ENCODE measurements at places on chromosomes 7 and 10.

GRCh38 chr7:148403466-148403993 lies 187.0 kb upstream of the C7orf33 start:
- DNase-seq = no peak

DNA sequence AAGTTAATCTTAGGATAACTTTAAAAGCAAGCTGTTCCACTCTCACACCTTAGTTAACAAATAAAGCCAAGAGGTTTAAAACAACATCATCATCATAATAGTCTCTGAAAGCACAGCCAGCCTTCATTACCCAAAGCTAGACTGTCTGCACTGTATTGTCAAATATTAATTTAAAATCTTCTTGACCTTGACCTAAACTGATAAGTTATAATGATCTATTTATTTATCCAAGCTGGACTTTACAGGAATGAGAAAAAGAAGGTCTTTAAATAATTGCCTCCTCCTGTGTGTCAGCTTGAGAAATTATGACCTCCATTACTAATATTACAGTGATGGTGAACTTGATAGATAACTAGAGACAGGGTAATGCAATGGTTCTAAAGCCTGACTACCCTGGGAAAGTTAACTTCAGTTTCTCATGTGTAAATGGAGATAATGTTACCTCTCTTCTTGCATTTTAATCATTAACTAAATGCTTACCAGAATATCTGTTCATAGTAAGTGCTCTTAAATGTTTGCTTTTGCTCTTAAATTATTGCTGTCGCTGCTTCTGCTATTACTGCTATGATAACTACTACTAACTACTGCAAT lies 111.0 kb downstream of the KAT6B start:
- DNase-seq = no peak

DNA sequence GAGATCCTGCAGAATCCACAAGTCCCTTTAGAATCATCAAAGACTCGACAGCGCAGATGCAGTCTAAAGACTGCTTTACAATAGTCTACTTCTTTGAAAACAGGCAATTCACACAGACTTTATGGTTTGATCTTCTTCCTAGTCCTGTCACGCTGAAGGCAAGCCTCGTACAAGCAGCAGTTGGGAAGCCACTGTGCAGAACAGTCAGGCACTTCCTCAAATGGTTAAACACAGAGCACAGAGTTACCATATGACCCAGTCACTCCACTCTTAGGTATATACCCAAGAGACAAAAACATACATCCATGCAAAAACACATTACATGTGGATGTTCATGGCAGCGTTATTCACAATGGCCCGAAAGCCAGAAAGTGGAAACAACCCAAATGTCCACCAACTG lies 41.4 kb downstream of the LRRC20 start:
- no peak for DNase-seq

- no peak for DNase-seq
Measured at GRCh38 chr10:15877836-15878576, 17.7 kb upstream of the MINDY3 start.

- no peak for DNase-seq
Measured at GRCh38 chr7:95736635-95737034, 35.7 kb upstream of the DYNC1I1 start.

DNA sequence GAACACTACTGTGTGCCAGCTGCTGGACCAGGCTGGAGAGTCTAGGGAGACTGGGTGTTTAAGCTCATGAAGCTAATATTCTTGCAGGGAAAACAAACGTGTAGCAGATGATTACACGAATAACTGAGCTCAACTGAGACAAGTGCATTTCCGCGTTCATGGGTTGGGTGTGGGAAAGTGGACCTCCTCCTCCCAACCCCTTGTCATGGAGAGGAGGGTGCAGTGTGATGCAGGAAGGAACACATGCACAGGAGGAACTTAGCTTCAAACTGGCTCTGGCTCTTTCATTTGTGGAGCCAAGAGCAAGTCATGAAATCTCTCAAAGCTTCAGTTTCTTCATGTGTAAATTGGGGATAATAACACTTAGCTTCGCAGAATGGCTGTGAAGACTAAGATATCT lies 204.3 kb downstream of the ARHGAP12 start:
- no peak for DNase-seq

DNA sequence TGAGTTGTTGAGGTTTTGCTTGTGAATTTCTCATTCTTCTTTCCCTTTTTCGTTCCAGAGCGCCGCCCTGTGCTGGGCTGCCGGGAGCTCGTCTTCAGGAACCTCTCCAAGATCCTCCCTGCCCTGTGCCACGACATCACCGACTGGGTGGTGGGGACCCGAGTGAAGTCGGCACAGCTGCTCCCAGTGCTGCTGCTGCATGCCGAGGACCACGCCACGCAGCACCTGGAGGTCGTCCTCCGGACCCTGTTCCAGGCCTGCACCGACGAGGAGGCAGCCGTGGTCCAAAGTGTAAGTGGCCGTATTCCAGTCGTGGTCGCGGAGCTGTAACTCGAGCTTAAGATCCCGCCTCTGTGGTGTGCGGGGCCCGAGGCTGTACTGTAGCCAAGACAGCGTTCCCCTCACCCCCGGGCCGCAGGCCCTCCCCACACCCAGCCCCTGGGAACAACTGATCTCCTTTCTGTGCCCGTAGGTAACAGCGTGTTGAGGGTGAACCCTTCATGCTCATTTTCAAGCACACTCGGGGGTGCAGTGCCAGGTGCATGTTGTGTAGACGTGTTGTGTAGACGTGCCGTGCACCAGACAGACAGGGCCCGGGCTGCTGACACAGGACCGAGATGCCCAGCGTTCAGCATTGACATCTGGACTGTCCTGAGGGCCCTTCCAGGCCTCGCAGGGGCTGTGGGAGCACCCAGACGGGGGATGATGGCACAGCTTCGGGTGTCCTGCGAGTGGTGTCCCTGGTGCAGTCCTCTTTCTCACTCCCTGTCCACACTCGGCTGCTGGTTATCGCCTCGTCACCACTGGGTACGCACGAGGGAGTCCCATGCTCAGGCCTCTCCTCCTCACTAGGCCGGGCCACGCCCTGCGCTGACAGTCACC lies 27.7 kb upstream of the PRKAR1B start:
- no peak for DNase-seq

GRCh38 chr7:31432176-31432575 lies 81.7 kb upstream of the ITPRID1 start:
- DNase-seq = no peak

GRCh38 chr10:35493196-35494118 lies 111.7 kb upstream of the GJD4 start:
- DNase-seq = no peak

GRCh38 chr10:26290236-26290635 lies 73.7 kb downstream of the GAD2 start:
- DNase-seq = no peak

DNA sequence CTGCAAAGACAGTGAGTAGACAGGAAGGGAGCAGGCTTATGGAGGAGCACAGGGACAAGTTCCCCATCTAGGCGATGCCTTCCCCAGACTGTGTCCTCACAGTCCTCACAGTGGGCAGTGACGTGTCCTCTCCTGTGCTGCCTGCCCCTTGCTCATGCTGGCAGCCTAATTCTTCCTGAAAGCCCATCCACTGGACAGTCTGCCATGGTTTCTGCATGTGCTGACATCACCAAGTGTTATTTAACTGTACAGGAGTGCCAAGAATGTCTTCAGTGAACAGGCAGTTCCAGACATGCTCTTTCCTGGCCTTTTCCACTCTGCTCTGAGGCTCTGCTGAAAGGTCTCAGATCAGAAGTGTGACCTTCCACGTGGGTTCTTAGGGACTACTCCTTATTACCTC lies 54.1 kb downstream of the ZNF248 start:
- DNase-seq = no peak

DNA sequence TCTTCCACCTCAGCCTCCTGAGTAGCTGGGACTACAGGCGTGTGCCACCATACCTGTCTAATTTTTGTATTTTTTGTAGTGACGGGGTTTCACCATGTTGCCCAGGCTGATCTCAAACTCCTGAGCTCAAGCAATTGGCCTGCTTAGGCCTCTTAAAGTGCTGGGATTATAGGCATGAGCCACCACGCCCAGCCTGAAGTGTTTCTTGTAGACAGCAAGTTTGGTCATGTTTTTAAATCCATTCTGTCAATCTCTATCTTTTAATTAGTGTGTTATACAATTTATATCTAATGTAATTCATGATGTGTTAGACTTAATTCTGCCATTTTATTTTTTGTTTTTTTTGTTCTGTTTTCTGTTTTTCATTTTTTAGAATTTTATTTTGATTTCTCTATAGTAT lies 17.2 kb upstream of the MXI1 start:
- DNase-seq = no peak

GRCh38 chr10:58326967-58327381 lies 7.8 kb upstream of the UBE2D1 start:
- DNase-seq = no peak

GRCh38 chr7:21641546-21641945 lies 98.7 kb downstream of the DNAH11 start:
- no peak for DNase-seq

Data from B cell (primary cell).